ENCODE measurements at places on chromosomes 12 and 14.

DNA sequence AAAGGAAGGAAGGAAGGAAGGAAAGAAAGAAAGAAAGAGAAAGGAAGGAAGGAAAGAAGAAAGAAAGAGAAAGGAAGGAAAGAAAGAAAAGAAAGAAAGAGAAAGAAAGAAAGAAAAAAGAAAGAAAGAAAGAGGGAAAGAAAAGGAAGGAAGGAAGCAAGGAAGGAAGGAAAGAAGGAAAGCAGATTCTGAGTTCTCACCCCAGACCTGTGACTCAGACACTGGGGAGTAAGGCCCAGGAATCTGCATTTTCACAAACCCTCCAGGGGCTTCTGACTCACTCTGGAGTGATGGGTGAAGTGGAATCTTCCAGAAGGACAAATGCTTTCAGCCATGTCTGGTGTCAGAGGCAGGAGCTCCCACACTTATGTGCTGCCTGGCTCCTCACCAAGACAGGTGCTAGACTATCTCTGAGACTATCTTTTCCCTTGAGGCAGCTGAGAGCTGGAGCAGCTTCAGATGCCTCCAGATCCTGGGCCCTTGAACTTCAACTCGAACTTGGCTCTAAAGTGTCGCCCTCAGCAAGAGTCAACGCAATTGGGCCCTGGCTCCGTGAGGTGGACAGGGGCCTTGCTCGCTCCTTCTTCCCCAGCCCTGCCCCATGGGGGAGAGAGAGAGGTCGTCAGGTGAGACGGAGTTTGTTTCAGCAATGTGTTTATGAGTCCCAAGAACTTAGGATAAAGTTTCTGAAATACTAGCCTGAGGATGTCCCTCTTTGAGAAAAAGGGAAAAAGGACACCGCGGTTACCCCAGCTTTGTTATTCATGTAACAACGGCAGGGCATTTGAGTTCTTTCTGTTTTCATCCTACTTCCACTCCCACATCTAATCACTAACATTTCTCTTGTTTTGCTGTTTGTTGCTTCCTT lies 19.8 kb upstream of the SCARB1 start:
- no peak for DNase-seq

- DNase-seq, result no peak
Measured at GRCh38 chr14:103544388-103545218, 15.6 kb downstream of the TRMT61A start.

- peak; percentile 78 for DNase-seq
Measured at GRCh38 chr14:22822016-22822570, 6.9 kb upstream of the SLC7A7 start.

DNA sequence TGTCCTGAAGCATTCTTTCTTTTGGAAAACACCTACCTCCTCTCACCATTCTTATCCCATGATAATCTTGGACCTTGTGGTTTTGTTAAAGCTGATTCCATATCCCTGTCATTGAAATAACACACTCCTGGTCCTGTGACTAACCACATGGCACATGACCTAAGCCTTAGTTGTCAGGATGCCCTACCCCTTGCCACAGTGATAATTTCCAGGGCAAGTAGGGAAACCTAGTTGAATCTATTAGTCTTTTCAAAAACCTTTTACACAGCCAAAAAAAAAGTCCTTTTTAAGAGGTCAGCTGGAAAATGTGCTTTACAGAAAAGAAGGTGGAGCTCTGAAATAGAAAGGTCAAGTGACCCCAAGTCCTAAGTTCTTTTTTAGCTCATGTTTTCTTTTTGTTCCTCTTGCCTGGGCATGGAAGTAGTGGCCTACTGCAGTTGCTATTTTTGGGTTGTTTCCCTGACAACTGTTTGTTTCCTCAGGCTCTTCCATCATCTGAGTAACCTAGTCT lies 608.4 kb downstream of the LRFN5 start:
- DNase-seq, result peak; percentile 21

DNA sequence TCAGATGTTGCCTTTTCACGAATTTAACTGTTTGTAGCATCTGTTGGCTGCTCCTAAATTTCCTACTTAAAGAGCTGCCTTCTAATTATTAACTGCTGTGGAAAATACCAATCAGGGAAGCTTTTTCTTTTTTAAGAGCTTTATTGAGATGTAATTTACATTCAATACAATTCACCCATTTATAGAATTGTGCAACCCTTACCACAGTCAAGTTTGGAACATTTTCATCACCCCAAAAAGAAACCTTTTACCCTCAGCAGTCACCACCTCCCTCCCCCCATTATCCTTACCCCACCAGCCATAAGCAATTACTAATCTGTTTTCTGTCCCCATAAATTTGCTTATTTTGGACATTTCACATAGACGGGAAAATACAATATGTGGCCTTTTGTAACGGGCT lies 1.4 kb downstream of the PCNX4 start:
- DNase-seq, result no peak

GRCh38 chr14:78950649-78951048 lies 780.5 kb downstream of the NRXN3 start:
- DNase-seq, result no peak

GRCh38 chr12:6866920-6867412 lies 365 bp upstream of the TPI1 start:
- no peak for DNase-seq

DNA sequence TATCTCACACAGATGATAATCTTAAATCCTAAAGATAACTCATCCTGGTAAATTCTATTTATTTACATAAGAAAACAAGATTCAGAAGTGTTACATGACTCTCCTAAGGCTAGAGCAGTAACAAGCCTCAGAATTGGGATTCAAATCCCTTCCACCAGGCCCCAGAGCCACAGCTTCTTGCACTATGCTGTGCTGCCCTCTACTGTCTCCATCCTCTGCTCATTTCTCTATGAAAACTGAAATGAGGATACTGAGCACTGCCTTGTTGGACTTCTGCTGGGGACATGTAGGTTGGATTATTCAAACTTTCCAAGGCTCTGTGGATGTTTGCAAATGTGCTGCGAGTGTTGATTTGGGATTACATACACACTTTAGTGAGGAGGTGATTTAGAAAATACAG lies 23.5 kb upstream of the C12orf50 start:
- DNase-seq, result peak; percentile 44

DNA sequence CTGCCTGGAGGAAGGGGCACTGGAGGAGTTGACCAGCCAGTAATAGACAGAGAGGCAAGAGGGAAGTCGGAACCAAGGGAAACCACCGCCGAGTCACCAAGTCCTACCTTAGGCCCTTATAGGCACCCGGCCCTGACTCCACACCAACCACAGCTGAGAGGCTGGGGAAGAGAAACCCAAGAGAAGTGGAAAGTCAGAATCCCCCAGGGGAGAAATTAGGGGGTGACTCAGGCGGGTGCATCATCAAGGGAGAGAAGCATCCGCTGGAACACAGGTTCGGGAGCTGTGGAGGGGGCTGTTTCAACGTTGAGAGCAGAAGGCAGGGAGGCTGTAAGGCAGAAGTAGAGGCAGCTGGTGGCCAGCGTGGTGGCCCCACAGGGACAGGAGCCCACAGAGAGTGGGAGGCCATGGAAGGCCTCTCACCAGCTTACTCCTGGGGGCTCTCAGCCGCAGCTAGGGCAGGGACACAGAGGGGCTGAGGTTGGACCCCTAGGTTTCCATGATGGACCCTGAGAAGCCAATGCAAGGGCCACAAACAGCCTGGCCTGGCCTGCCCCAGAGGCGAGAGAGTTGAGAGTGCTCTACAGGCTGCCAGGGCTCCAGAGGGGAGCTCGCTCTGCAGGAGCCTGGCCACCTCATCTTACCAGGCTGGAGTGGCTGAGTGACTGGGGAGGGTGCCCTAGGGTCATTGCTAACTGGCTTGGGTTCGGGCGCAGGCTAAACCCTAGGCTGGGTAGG lies 1.4 kb upstream of the TRMT61A start:
- DNase-seq, result no peak

DNA sequence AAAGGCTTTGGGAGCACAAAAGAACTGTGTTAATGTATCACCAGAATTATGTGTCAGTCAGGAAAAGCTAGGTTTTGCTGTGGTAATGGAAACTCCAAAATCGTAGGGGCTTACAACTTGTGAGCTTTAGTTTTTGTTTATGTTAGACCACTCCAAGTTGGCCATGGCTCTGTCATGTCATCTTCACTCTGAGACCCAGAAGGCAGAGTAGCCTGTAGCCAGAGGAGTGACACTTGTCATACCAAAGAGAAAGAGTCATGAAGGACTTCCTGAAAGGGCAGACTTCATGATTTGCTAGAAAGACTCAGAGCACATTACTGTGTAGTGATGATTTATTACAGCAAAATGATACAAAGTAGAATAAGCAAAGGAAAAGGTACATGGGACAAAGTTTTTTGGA lies 133.6 kb upstream of the SSTR1 start:
- no peak for DNase-seq

DNA sequence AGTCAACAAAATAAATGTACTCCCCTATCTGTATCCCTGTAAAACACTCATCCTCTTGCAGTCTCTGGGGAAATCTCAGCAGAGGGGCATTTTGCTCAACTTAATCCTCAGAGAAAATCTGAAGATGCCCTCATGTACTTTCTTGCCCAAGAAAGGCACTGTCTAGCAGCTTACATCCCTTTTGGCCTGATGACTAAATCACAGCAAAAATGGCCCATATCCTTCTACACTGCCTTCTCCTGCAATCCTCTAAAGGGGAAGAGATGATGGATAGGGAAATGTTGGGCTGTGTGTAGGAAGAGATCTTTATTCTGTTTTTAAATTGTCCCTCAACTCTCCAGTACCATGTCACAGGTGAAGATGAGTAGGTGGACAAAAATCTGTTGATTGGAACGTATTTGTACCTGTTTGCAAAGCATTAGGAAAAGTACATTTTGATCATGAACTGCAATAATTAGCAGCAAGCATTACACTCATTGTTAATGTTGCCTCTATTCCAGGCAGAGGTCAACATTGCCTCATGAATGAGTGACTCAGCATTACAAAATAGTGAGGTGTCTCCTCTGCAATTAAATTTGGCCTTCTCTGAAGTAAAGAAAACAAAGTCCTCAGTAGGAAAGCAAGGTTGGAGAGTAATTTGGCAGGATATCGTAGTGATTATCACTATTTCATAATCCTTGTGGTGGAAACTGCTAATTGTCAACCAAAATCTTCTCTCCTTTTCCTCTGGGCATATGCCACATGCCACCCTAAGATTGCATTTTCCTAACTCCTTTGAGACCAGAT lies 172.4 kb upstream of the CAND1 start:
- no peak for DNase-seq

- no peak for DNase-seq
Measured at GRCh38 chr12:765840-766239, 13.5 kb downstream of the WNK1 start.

DNA sequence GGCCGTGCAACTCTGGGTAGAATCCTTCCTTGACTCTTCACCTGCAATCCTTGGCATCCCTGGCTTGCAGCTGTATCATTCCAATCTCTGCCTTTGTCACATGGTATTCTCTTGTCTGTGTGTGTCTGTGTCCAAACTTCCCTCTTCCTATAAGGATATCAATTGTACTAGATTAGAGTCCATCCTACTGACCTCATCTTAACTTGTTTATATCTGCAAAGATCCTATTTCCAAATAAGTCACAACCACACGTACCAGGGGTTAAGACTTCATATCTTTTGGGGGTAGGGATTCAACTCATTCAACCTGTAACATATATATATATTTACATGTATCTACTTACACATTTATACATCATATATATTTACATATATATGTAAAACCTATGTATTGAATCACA lies 29.6 kb upstream of the RASSF3 start:
- DNase-seq, result no peak

DNA sequence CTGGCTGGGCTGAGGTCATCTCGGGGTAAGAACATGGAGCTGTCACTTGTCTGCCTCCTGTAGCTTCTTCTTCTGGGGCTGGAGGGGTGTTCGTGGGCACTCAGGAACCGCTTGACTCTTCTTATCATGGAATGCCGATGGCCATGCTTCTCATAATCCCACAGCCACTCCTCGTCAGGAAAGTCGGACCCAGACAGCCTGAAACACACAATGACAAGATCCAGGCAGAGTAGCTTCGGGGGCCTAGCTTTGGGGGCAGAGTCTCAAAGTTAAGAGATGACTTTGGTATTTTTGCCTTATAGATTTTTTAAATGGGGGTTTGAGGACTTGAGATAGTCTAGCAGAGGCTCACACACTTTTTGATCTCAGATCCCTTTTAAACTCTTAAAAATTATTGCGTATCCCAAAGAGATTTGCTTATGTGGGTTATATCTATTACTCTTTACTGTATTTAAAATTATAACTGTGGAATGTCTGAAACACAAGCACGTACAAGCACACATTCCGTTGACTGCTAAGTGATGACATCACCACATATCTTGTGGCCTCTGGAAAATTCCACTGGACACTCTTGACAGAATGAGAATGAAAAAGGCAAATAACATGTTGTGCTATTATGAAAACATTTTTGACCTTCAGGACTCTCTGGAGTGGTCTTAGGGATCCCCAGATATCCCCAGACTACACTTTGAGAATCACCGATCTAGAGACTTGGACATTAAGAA lies 43.3 kb downstream of the BEST3 start:
- peak; percentile 59 for DNase-seq

- DNase-seq, result no peak
Measured at GRCh38 chr14:72680853-72681640, 212.9 kb downstream of the DPF3 start.

DNA sequence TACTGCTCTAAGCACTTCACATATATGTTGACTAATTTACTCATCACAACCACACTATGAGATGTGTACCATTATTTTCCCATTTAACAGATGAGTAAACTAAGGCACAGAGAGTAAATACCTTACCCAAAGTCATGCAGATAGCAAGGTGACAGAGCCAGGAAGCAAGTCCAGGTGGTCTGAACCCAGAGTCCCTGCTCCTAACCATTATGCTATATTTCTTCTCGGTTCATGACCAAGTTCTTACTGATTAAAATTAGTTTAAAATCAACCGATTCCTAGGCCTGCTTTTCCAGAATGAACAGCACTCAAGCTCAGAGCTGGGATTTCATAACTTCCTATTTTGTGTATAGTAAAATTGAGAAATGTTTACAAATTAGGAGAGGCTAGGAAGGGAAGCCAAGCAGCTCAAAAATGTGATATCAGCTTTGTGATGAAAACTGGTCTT lies 85.5 kb upstream of the EGLN3 start:
- no peak for DNase-seq

DNA sequence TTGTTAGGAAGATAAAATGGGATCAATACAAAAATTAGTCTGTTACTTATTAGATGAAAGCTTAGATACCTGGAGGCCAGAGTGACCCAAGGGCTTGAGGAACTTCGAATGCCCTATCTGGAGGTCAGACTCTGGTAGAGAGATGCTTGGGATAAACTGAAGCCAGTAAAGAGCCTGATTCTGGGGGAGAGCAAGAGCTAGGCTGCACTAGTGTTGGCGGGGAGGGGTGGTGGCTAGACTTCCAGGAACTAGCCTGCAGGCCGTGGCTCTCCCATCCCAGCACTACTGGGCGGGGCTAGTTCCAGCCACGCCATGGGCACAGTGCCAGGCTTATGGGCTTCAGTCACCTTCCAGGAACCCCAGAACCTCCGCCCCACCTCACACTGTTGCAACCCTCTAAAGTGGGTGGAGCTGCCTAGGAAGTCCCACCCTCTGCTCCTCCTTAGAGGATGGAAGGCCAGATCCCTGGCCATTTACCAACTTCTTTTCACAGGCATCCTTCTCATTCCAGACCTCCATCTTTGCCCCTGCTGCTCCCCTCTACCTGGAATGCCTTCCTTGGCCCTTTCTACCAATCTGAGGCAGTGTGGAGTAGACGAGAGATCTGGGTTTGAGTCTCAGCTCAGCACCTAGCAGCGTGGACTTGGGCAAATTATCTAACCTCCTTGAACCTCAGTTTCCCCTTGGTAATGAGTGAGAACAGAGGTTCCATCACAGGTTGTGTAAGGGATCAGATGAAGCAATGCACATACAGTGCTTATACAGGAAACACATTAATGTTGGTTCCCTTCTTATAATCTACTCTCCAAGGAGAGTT lies 6.3 kb upstream of the NFE2 start:
- peak; percentile 96 for DNase-seq

Data from stomach (tissue), 19 donors.